ENCODE measurements at places on chromosomes 2 and 18.

- peak; percentile 45 for DNase-seq
Measured at GRCh38 chr18:3129053-3129864, 90.5 kb downstream of the MYOM1 start.

GRCh38 chr2:102041351-102041750 is 49.6 kb downstream of the IL1R2 start:
- DNase-seq, result no peak

DNA sequence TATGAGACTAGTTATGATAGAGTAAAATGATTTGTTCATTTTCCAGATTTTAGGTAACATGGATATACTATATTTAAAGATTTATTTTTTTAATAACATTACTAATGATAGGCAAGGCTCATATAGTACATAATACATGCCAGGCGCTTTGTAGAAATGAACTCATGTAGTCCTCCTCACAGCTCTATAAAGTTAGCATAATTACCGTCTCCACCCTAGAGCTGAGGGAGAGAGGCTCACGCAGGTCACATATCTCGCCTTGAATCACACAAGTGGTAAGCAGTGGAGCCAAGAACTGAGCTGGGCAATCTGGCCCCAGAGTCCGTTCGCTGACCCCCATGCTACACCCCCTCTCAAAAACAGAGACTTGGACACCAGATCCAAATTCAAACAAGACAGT is 222.5 kb downstream of the FAM210A start:
- no peak for DNase-seq

DNA sequence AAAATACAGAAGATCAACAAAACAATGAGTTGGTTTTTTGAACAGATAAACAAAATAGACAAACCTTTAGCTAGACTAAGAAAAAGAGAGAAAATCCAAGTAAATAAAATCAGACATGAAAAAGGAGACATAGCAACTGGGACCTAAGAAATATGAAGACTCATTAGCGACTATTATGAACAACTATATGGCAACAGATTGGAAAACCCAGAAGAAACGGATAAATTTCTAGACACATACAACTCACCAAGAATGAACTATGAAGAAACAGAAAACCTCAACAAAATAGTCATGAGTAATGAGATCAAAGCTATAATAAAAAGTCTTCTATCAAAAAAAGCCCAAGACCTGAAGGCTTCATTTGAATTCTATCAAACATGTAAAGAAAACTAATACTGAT is 59.3 kb downstream of the EPB41L3 start:
- DNase-seq, result no peak

DNA sequence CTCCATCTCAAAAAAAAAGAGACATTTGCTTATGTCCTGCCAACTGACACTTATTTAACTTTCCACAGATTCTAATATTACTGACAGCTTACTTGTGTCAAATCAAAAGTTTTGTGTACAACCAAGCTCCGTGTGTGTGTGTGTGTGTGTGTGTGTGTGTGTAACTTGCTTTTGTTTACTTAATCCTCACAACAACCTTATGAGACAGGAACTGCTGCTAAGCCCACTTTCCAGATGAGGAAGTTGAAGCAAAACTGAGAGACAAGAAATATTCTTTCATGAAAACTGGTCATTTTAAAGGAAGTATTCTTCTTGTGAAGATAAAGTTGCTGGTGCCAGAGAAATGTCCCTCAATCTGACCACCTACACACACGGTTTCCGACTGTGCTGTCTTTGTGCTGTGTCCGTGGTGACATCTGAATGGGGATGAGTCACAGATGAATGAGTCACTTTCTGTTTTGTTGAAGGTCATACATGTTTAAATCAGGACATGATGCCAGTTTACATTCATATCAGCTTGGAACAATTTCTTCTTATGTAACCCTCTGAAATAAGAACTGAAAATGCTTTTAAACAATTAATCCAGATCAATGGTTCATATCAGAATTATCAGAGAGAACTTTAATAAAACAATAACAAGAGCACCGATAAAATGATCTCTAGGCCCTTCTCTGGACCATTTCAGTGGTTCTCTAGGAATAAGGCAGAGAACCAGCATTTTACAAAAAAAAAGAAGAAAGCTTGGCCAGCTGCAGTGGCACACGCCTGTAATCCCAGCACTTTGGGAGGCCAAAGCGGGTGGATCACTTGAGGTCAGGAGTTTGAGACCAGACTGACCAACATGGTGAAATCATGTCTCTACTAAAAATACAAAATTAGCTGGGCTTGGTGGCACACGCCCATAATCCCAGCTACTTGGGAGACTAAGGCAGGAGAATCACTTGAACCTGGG is 95.5 kb downstream of the THNSL2 start:
- no peak for DNase-seq

GRCh38 chr18:32438173-32438572 is 32.5 kb downstream of the GAREM1 start:
- peak; percentile 77 for DNase-seq

DNA sequence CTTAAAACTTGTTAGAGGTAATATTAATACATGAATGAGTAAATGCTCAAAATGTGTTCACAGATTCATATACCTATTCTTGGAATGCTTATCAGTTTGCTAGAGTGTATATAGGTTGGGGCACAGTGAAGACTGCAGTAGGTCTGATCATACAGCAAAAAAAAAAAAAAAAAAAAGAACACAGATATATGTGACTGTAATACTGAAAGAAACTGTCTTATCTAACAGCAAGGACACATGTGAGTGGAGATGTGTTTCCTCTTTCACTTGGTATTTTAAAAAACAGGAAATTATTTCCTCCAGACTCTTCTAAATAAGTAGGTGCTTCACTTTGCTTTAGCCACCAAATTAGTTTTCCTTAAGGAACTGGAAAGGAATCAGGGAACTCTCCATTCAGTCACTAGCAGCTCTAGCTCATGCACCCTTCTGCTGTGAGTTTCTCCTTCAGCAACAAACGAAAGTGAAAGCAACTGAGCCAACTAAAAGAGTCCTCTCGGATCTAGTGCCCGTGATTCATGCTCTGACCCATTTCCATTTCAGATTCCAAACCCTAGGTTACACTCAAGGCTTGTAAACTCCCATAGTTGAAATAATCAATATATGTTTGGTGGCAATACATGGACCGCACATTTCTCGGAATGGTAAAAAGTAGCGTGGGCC is 98.5 kb downstream of the DSEL start:
- no peak for DNase-seq

GRCh38 chr2:68767031-68767961 is 32.7 kb downstream of the ARHGAP25 start:
- no peak for DNase-seq

DNA sequence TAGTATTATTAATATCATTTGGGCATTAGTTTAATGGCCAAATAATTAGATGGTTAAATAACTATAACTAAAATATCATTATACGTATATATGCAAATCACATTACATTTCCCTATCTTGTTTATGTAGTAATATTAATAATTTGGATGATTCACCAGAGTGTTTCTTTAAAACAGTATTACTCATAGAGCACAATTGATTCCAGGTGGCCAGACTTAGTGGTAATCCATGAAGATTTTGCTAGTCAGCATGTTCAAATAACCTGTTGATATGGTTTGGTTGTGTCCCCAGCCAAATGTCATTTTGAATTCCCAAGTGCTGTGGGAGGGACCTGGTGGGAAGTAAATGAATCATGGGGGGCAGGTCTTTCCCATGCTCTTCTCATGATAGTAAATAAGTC is 782.3 kb downstream of the LRP1B start:
- no peak for DNase-seq

DNA sequence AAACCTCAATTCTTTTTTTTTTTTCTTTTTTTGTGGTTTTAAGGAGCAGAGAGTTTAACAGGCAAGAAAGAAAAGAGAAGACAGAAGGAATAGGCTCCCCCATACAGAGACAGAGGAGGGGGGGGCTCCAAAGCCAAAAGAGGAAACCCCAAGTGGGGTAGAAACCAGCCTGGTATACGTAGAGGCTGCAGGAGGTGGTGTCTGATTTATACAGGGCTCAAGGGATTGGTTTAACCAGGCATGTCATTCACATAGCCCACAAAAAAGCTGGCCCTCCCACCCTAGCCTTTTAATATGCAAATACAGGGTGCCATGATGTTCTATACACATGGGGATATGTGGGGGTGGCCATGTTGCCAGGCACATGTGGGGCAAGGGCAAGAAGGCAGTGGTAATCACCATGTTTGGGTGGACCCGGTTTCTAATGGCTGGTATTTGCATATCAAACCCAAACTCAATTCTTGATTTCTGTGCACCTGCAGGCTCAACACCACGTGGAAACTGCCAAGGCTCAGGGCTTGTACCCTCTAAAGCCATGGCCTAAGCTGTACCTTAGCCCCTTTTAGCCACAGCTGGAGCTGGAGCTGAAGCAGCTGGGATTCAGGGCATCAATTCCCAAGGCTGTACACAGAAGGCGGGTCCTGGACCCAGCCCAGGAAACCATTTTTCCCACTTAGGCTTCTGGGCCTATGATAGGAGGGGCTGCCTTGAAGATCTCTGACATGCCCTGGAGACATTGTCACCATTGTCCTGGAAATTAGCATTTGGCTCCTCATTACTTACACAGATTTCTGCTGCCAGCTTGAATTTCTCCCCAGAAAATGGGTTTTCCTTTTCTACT is 170.3 kb downstream of the MAIP1 start:
- peak; percentile 18 for DNase-seq

- DNase-seq, result no peak
Measured at GRCh38 chr18:39305766-39306165, 1740.2 kb upstream of the CELF4 start.

DNA sequence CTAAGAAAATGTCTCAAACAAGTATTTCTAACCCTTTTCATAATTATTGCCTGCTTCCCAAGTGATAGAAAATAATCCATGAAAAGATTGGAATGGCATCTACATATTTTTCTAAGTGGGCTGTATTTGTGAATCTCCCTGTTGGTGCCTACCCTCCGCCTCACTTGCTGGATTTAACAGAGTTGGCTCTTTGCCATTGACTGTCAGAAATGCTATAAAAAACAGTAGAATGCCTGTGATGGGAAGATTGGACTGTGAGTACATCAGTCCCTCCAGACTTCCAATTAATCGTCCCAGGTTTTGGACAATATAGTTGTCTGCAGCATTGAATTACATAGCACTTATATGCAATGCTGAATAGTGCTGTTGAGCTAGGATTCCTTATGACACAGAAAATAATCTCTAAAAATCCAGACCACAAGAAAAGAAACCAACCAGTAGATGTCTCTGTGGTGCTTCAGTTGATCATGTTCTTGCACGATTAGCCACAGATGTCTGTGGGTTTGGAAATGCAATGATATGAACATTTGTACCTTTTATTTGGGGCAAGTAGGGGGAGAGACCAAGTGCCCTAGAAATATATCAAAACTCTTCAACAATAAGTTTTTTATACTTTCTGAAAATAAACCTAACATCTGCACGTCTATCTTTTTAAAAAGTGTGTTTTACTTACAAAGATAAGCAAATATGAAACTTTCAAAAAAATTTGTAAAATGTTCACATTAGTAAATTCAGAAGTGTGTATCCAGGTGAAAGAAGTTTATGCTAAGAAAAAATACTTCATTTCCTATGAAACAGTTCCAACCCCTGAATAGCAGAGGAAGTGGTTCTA is 88.5 kb downstream of the DYNAP start:
- peak; percentile 61 for DNase-seq

GRCh38 chr18:61471541-61471940 is 138.3 kb downstream of the CDH20 start:
- DNase-seq, result no peak

DNA sequence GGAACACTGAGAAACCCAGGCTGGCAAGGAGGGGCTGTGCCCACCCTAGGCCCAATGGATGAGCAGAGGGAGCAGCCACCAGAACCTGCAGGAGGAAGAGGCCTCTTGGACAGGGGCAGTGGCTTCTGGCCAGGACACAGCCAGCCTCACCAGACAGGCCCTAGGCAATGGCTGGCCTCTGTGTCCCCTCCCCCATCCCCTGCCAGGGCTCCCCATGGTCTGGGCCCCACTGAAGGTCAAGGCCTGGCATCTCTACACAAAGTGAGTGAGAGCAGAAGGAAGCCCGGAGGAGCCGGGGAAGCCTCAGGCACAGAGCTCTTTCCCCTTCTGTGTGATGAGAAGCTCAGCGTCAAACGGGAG is 6.3 kb downstream of the PRLH start:
- DNase-seq, result no peak

DNA sequence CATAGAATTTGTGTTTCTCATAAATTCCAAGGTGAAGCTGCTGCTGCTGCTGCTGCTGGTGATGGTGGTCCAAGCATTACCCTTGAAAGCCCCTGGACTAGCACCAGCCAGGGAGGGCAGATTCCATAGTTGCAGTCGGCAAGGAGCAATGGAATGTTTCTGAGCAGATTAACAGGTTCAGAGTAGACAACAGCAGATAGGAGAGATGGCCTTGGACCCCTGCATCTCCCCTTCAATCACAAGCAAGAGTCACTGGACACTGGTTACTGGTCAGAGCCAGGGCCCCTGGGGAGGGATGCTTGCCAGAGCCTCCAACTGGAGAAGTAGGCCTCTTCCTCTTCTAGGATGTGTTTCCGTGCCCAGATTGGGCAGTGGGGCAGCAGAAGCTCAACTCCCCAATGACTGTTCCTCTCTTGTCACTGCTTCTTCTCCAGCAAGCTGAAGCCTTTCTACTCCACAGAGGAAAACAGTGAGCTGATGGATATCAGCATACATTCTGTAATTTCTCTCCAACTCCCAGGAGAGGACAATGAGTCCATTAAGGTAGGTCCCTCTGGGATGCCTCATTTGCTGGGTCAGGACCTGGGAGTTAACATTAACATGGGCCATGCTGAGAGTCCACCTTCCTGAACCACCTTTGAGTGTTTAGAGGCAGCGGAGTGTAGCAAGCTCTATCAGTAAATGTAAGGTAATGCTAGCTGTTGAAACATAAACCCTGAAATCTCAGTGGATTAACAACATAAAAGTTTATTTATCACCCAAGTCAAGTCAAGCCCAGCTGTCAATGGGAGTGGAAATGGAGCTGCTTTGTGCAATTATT is 35.3 kb downstream of the MROH2A start:
- DNase-seq, result no peak

GRCh38 chr2:238796223-238796885 is 51.5 kb upstream of the TWIST2 start:
- no peak for DNase-seq

GRCh38 chr2:199946836-199947235 is 8.5 kb downstream of the TYW5 start:
- no peak for DNase-seq

DNA sequence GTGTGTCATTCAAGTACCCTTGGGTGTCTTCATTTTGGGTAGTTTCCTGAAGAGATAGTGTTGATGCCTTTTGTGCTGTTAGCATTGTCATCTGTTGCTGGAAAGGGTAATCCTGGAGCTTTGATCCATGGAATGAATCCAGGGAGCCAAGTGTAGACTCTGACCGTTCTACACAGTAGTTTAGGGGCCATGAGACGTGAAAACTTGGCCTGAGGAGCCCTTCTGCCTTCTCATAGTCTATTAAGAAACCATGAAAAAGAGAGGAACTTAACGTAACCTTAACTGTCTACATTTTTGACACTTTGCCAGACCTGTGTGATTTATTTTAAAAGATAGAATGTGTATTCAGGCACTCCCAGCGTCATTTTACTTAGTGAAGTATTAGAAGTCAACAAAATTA is 194.0 kb downstream of the BABAM2 start:
- DNase-seq, result no peak
